ENCODE measurements at places on chromosomes 1 and 21. TPM values are rescaled to one million over a fixed set of nuclear protein-coding genes. Genes with fewer than 3 reads are reported as not detected.

GRCh38 chr1:52424231-52424636, 19.8 kb downstream of the PRPF38A start:
- peak; percentile 47 for DNase-seq

GRCh38 chr1:189606795-189607476, 870.7 kb downstream of the BRINP3 start:
- no peak for DNase-seq

DNA sequence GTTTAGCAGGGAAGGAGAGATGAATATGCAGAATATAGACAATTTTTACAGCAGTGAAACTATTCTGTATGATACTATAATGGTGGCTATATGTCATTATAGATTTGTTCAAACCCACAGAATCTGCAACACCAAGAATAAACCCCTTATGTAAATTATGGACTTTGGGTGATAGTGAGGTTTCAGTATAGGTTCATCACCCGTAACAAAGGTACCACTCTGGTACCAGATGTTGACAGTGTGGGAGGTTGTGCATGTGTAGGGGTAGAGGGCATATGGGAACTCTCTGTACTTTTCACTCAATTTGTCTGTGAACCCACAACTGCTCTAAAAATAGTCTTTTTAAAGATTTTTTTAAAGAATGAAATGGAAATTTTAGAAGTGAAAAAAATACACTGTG, 29.9 kb upstream of the PRDX6 start:
- no peak for DNase-seq

Gene LDLRAD1
- not detected for total RNA-seq

DNA sequence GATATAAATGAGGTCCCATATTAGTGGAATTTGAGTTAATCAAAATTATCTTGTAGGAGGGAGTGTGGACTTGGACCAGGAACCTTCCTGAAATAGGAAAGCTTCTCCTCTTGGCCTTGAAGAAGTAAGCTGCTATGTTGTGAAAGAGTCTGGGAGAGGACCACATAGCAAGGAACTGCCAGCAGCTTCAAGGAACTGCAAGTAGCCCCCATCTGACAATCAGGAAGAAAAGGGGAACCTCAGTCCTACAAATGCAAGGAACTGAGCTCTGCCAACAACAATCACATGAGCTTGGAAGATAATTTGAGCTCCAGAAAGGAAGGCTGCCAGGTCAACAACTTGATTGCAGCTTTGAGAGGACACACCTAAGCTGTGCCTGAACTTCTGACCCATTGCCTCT, 8.2 kb upstream of the PRMT6 start:
- no peak for DNase-seq

Gene ITGB2
- total RNA-seq = 180 TPM

DNA sequence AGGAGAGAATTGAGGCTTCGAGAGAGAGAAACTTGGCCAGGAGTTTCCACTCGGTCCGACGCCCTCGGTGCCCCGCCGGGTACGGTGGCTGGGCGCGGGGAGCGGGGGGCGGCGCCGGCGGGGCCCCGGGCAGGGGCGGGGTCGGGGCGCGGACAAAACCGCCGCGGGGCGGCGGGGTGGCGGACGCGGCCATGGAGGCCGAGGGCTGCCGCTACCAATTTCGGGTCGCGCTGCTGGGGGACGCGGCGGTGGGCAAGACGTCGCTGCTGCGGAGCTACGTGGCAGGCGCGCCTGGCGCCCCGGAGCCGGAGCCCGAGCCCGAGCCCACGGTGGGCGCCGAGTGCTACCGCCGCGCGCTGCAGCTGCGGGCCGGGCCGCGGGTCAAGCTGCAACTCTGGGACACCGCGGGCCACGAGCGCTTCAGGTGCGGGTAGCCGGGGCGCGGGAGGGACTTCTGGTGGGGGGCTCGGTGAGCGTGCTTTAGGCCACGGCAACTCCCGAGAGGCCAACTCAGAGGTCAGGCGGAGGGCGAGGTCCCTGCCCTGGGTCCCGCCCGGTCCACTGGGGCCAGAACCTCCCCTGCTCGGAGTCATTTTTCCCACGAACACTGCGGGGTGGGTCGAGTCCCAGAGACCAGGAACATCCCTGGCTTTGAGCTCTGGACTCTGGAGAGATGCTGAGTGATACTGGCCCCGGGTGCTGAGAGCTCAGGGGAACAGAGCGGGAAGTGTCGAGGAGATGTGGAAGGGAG, 431 bp downstream of the RAB42 start:
- DNase-seq = peak; percentile 18

GRCh38 chr1:34279971-34280370, 103.3 kb downstream of the C1orf94 start:
- no peak for DNase-seq

DNA sequence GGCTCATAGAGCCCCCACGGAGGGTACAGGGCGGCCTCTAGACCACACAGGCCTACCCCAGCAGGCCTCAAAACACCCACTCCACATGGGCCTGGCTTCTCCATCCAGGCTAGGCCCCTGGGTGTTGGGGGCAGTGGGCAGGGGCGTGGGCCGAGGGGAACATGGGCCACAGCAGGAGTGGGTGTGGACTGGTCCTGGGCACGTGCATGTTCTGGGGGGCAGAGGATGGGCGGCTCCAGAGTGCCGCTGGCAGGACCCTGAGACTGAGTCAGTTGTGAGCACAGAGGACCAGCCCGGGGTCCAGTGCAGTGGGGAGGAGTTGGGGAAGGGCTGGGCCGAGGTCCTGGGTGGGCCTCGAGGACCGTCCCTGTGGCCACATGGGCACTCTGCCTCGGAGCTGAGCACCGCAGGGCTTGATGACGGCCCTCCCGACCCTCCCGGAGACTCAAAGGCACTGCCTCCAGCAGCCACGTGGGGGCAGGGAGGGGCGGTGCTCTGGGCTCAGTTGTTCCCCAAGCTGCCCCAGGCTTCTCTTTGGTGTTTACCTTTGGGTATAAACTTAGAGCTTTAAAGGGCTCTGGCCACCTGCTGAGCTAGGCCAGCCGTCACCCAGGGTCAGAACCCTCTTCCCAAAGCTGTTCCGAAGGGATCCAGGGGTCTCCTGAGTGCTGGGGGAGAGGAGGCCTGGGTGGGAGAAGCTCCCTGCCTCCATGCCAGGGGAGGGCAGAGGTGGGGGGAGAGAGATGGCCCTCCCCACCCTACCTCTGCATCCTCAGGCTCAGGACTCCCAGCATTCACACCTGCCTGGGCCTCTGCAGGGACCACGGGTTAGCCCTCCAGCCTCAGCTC, 79.9 kb downstream of the MORN1 start:
- DNase-seq = peak; percentile 41

DNA sequence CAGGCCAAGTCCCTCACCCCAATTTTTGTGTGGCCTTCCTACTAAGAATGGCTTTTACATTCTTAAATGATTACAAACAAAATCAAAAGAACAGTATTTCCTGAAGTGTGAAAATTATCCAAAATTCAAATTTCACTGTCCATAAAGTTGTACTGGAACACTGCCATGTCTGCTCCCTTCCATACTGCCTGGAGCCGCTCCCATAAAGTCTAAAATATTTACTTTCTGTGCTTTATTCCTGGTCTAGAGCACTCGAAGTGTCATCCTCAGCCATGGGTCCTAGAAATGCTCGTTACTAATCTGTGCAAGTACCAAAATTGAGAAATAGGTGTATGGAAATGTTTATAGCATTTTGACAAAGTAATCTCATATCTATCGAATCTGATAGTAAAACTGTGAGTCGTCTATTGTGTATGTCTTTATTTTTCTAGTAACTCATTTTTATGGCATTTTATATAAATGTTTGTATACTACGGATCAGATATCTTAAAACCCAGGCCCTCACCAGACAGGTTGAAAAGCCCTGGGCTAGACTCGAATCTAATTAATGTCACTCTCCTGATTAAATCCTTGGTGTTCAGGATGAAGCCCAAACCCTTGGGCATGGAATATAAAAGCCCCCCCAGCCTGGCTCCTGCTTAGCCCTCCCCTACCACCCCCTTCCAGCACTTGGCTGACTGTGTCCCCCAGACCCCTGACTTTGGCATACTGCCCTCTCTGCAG, 4.9 kb downstream of the LBR start:
- DNase-seq = no peak

DNA sequence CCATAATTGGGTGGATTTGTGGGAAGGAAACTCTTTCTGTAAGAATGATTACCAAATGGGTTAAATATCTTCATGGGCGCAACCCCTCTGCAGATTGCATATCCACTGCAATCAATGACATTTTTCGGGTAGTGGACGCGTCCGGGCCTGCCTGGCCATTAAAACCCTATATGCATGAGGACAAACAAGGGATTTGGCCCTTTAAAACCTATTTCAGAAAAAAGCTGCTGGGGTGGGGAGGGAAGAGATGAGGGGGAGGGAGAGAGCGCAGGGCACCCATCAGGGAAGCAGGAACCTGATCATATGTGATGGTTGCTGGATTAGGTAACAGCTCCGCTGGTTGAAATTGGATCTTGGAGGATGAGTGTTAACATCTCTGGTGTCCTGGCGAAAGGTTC, 228.8 kb downstream of the PBX1 start:
- DNase-seq = no peak

Gene TSACC
- not detected for total RNA-seq

DNA sequence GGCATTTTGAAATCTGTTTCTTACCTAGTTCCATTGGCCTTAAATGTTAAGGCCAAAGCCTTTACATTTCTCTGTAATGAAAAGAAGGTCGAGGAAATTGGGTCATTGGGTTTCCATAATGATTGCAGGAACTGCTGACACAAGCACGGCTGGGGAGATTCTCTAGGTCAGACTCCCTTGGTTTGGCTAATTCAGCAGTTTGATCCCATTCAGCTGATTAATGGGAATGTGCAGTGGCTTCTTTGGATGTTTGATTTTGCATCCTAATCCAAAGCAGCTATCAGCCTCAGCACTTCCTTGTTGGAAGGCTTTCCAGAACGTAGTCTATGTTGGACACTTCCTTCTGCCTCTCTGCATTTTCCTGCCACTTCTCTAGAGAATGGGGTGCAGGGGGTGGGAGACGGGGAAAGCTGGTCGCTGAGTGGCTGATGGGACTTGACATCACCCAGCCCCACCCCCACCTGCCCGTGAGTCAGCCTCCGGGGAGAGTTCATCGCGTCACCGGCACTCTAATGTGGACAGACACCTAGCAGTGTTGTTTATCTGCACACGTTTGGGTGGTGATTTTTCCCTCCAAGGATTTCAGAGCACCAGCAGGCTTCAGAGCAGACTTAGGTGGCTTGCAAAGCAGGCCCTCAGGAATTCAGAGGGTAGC, 5.4 kb downstream of the PSEN2 start:
- no peak for DNase-seq

Gene RABGAP1L
- total RNA-seq = 93.6 TPM

GRCh38 chr1:21586222-21586621, 77.0 kb downstream of the ALPL start:
- DNase-seq = no peak

GRCh38 chr1:174157157-174157806, 2.0 kb upstream of the RABGAP1L start:
- DNase-seq = no peak

Gene PSMD4
- 130 TPM for total RNA-seq

DNA sequence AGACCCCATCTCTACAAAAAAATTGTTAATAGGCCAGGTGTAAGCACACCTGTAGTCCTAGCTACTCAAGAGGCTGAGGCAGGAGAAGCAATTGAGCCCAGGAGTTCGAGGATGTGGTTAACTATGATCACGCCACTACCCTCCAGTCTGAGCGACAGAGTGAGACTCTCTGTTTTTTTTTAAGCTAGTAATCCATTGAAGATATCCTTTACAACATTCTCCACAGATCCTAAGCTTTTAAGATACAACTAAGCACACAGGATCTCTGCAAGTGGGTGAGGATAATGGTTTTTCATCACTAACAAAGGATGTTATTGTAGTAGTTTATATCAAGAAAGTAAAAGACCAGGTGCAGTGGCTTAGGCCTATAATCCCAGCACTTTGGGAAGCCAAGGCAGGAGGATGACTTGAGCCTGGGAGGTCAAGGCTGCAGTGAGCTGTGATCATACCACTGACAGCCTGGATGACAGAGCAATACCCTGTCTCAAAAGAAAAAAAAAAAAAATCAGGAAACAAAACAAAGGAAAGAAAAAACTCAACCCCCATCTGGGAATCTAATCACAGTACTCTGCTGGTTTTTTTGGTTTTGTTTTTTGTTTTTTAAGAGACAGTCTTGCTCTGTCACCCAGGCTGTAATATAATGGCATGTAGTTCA, 166.1 kb downstream of the RERE start:
- peak; percentile 31 for DNase-seq

GRCh38 chr1:59123081-59123681, 173.7 kb upstream of the FGGY start:
- no peak for DNase-seq

Gene PTPN22
- 27.3 TPM for total RNA-seq

GRCh38 chr1:56545711-56546110, 33.7 kb downstream of the PLPP3 start:
- no peak for DNase-seq

- peak; percentile 42 for DNase-seq
These were observed 1.1 kb downstream of the SPSB1 start for GRCh38 chr1:9293533-9294404.

DNA sequence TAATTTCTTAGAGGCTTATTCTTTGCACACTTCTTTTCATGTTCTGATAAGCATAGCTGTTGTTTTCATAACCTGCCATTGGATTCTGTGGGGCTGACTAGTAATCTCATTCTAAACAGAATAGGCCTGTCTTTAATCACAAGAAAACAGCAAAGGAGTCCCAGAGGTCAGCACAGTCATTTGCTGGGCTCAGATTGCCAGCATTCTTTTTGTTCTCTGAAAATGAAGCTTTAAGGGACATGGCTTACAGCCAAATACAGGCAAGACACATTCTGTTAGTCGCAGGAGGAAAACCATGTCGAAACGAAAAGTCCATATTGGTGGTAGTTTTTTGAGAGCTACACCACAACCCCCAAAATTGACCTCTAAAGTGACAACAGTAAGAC, 75.0 kb downstream of the MRPS6 start:
- no peak for DNase-seq

DNA sequence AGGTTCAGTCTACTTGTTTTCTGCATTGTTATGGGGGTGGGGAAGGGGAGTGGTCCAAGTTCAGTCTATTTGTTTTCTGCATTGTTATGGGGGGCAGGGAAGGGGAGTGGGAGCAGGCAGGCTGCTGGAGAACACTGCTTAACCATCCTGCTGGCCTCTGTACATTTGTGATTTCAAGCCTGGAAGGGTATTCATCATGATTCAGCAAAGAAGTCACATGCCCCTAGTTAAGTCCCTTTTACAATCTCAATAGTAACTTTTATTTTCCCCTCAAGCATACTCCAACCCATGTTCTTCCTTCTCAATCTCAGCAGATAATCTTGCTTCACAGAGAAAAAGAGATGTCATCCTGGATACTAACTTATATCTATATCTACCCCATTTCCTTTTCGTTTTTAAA, 7.9 kb downstream of the LYST start:
- no peak for DNase-seq
